HT-29 (cell line): ENCODE measurements at places on chromosomes 12 and 14. TPM values are rescaled to one million over a fixed set of nuclear protein-coding genes. Genes with fewer than 3 reads are reported as not detected.

GRCh38 chr14:93240678-93241000 lies 33.6 kb downstream of the UBR7 start:
- no peak for DNase-seq

SINHCAF gene
- 88.0 and 104 TPM in 2 replicates for total RNA-seq

NDRG2 gene
- total RNA-seq: 16.0 and 18.1 TPM in 2 replicates

SPRYD4 gene
- total RNA-seq: 4.4 and 4.5 TPM in 2 replicates
